Activated CD8-positive, alpha-beta memory T cell treated with anti-CD3 and anti-CD28 coated beads for 4 hours (primary cell): ENCODE measurements at places on chromosomes 7 and 10.

GRCh38 chr7:115113776-115114175 is 191.9 kb downstream of the MDFIC start:
- DNase-seq, result no peak

DNA sequence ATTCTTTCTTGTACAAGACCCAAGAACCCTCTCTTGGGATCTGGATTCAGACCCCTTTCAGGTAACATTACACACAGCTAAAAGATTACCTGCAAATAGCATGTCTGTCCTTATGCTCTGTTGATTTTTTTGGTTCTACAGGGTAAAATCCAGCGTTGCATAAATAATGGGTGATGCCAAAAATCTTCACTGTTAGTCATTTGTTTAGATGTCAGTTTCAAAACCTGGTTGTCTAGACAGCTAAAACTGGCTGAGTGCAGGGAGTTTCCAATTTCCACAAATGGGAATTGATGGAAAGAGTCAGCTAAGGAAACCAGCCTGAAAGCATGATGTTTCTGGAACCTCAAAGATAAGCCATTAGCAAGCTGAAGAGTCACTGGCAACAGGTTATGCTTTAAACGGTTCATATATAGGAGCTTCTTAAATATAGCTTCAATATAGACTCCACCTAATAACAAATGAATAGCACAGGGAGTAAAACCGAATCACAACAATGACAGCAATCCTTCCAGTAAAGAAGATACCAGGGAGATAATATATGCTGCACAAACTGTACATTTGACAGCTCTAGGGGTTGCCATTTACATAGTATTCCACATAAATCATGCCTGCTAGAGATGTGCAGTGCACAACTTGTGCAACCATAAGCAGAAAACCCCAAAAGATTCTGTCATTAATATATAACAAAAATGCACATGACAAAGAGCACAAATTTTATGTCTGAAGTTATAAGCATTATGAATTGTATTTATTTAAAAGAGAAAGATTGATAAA is 20.4 kb downstream of the CCDC71L start:
- DNase-seq, result no peak

GRCh38 chr7:145978769-145979168 is 137.8 kb upstream of the CNTNAP2 start:
- DNase-seq, result no peak

DNA sequence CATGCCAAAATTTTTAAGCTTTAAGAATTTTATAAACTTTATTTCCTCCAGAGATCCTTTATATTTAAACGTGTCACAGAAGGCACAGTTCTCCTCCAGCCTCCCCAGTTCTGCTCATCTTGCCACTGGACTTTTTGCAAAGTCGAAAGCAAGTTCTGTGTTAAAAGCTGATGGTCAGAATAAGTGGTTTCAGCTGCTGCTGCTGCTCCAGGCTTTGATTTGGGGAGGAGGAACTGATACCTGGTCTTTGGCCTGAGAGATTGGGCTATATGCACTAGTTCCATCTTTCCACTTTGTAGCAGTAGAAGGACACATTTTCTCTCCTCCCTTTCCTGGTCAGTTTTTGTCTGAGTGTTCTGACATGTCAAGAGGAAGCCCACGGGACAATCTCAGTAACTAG is 435.9 kb upstream of the PHF14 start:
- DNase-seq, result no peak

DNA sequence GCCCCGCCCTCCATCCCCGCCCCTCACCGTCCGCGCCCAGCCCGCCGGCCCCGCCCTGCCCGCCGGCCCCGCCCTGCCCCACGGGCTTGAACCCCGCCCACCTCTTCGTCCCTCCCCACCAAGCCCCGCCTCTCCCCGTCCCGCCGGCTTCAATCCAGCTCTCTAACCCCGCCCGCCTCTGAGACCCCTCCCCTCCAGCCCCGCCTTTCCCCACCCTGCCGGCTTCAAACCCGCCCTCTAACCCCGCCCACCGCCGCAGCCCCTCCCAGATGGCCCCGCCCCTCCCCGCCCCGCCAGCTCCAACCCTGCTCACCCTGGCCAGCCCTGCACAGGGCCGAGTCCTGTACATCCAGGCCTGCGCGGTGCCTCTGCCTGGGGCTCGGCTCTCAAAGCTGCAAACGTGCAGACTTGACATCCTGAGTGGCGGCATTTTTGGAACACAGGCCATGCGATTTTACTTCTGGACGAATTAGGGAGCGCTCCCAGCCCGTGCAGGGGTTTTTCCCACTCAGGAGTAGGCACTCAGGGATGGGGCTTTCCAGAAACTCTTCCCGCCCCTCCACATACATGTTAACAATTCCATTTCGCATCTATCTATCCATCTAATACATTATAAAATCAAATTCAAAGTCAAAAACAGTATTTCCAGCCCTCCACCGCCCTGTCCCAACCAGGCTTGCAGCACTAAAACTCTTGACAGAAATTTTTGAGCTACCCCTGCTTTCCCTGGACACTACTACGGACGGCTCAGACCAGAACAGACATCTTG is 477 bp upstream of the NMT2 start:
- peak; percentile 94 for DNase-seq

GRCh38 chr10:70536196-70536861 is 57.8 kb downstream of the PALD1 start:
- no peak for DNase-seq

GRCh38 chr7:70347463-70348254 is 749.4 kb downstream of the AUTS2 start:
- DNase-seq, result no peak

- no peak for DNase-seq
Measured at GRCh38 chr10:3137958-3138726, 34.4 kb downstream of the PITRM1 start.

DNA sequence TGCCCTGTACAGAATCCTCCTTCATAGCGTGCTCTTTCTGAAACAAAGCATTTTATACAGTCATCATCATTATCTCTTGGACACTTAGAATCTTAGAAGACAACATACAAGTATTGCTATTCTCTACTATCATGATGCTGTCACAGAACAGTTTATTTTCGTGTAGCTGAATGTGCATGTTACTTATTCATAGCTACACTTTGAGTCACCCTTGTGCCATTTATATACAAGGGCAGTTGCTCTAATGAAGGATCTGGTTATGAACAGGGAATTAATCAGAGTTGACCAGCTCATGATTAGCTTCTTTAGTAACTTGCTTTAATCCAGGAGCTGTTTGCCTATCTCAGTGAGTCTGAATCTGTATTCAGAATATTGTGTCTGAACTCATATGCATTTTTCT is 11.2 kb downstream of the CASP2 start:
- no peak for DNase-seq

DNA sequence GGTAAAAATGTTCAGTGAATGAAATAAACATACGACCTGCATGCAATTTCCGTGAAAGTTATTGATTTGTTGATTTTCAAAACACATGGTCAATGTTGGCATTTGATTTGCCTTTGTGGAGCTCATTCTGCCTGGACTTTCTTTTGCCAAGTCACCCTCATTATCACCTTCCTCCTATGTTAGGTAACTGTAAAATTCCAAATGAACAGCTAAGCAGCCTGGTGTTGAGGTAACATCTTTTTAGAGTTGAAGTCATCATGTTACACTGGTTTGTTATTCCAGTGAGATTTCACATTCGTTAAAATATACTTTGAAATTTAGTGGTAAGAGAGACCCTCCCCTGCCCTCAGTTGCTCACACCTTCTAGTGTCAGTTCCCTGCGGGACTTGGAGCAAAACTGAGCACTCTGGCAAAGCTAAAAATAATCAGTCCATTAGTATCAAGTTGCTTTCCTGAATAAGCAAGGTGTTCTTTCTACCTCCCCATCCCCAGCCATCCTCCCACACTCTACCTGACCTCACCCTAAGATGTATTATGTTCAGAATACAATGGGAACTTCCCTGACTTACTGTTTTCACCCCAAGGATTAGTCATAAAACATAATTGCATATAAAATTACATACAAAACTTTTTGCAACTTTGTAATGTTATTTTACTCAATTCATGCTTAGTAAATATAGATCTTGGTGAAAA is 283.3 kb upstream of the SEMA3A start:
- no peak for DNase-seq

DNA sequence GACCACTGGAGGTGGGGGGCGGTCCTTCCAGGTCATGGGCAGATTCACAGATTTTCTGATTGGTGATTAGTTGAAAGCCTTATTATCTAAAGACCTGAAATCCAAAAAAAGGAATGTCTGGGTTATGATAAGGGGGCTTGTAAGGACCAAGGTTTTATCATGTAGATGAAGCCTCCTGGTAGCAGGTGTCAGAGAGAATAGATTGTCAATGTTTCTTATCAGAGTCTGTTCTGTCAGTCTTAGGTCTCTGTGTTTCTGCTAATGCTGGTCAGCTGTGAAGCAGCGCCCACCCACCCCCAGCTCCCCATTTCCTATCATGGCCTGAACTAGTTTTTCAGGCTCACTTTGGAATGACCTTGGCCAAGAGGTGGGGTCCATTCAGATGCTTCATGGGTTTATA is 21.2 kb downstream of the TES start:
- DNase-seq, result no peak

DNA sequence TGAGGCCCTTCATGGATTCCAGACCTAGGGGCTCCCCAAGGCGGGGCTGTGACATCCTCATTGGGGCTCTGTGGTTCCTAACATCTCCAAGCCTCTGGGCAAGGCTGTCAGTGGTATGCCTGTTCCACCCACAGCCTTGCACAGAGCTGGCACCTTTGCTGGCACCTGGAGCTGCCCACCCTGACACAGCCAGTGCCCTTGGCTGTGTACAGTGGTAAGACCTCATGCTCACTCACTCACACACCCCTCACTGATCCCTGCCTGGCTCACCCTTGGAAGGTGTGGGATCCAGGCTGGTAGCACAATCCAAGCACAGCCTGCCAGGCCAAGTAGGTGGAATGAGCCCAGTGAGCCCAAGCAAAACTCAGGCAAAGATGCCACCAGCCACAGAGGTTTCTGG is 200.4 kb upstream of the PCDH15 start:
- no peak for DNase-seq

DNA sequence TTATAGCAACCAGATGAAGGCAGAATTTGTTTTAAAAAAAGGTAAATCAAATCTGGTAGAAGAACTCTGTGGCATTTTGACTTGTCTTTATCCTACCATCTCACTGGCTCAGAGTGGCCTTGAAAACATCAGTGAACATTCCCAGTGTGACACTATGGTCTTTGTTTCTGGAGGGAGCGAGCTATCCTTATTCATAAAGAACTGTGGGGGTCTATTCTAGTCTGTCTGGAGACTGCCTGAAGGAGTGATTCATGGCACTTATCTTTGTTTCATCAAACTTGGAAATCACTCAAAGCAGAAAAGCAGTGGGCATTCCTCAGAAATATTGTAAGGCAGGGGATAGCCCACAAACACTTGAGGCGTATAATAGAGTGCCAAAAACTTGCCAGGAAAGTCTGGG is 719.1 kb downstream of the PCDH15 start:
- DNase-seq, result no peak

DNA sequence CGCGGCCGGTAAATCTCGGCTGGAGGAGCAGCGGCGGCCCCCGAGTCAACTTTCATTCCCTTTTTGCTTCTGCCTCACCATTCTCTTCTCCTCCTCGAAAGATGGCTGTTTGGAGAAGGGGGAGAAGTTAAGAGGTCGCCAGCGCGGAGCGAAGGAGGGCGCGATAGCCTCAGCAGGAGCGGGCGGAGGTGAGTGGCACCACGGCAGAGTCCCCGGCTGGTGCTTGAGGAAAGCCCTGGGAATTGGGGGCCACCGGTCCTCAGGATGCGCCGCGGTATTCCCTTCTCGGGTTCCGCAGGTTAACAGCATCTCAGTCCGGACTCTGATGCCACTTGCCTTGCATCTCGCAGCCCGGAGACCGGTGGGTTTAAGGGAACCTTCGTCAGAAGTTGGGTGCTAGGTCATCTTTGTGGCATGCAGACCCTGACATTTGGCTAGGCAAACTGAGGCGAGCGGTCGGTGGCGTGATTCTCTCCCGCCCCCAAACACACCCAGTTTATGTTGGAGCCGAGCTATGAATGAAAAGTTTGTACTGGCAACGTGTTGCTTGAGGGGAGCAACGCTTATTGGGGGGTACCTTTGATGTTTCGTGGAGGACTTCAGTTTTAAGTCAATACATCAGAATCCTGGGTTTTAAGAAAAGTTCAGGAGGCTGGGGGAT is 59.5 kb upstream of the PRPS1L1 start:
- DNase-seq, result no peak

DNA sequence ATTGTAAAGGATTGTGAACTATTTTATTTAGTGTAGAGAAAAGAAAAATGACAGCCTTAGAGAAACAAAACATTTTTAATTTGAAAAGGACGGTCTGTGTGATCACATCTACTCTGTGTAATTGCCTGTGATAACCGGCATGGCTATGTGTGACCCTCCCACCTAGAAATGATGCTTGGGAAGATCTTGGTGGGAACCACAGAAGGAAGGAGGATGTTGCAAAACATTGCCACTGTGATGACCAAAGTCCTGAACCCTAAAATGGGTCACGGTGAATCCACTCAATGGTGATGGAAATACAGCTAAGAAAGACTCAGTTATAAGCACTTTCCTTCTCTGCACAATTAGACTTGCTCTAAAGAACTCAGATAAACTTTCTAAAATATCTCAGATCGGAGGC is 221.3 kb upstream of the FRMD4A start:
- DNase-seq, result no peak

GRCh38 chr7:128737867-128738385 is 1.2 kb upstream of the CALU start:
- no peak for DNase-seq

- no peak for DNase-seq
Measured at GRCh38 chr10:130636313-130636930, 500.2 kb downstream of the GLRX3 start.

DNA sequence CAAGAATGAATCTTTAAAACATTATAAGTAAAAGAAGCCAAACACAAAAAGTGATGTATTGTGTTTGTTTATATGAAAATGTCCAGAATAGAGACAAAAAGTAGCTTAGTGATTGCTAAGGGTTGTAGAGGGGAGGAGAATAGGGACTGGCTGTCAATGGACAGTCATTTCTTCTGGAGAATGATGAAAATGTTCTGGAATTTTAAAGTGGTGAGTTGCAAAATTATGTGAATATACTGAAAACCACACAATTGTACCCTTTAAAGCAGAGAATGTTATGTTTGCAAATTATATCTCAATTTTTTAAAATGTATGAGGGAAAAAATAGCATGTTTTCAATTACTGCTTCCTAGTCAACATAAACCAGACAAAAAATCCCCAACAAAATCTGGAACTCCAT is 174.2 kb downstream of the KMT2E start:
- DNase-seq, result no peak

DNA sequence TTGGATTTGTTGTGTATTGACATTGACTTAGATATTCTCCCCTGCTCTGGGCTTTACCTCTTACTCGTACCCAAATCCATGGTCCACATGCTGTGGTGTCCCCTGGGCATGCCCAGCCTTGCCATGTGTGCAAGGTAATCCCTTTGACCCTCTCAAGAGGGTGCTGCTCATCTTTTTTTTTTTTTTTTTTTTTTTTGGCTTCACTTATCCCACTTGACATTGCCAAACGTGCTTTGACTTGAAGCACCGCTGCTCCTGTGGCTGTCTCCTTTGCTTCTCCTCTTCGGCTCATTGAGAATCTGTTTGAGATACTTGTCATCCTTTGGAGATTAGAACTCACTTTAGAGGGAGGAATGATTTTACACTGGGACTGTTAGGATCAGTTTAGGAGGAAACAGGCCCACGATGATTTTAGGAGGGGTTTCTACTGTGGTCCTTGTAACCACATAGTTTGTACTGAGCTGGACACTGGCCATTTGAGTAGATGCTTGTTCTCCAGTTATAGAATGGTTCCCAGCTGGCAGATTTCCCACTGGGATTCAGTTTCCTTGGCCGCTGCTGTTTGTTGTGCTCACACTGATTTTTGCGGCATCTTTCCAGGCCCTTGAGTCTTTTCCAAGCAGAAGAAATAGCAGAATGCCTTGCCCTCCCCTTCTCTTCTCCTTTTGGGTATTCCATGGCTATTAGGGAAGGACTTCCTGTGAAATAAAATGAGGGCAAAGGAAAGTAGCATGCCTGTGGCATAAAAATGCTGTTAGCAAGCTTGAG is 184.8 kb downstream of the AUTS2 start:
- DNase-seq, result no peak
